ENCODE measurements at places on chromosomes 12 and 14.

GRCh38 chr12:27814851-27815591 lies 35.0 kb upstream of the MANSC4 start:
- DNase-seq: no peak

GRCh38 chr12:122250047-122250446 lies 16.2 kb downstream of the VPS33A start:
- no peak for DNase-seq

- no peak for DNase-seq
Observed at GRCh38 chr14:74962046-74962445, 6.6 kb upstream of the PGF start.

DNA sequence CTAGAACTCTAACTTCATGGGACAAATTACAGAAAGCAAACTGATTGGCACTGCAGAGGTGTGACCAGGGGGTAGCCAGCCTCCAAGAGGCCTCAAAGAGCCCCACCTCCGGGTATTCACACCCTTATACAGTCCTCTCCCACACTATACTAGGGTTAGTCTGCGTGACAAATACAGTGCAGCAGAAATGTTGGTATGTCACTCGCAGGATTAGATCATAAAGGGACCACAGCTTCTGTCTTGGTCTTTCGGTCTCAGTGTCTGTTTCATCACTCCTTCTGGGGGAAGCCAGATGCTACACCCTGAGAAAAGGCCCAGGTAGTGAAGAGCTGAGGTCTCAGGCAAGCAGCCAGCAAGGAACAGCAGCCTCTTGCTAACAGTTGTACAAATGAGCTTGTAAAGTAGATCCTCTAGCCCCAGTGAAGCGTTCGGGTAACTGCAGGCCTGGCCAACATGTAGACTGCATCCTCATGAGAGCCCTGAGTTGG lies 68.9 kb upstream of the SAV1 start:
- DNase-seq: no peak

- no peak for DNase-seq
Observed at GRCh38 chr12:25438638-25439037, 114.4 kb downstream of the LMNTD1 start.
